ENCODE measurements at places on chromosomes 3 and 15.

GRCh38 chr15:68234060-68234459 lies 4.5 kb upstream of the CLN6 start:
- no peak for DNase-seq

DNA sequence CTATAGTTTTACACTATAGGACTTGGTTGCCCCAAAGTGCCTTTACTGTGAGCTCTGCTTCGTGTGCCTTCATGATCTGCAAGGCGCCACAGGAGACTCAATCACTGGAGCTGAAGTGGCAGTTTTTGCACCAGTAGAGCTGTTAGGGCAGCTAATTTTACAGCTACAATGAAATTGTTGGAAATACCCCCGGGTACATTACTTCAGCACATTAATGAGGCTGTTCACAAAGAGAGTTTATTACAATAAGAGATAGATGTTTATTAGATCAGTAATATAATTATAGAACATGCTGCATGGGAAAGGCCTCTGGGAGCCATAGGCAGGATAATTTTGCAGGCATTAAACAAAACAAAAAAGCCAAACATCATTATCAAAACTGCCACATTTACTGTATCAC lies 231.1 kb downstream of the CTNNB1 start:
- DNase-seq: no peak

DNA sequence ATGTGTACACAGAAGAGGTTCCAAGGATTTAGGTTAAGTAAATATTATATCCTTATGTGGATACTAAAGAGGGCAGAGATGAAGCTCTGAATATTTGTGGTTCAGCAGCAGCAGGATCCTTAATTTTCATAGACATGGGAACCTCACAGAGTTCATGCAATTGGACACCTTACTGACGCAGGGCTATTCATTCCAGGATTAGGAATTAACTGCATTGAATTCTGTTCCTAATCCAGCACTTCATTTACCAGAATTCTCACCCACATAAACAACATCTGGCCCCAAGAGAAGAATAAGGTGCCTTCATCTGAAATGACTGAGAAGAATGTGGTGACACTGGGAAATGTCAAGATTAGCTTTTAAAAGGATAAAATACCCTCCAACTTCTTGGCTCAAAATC lies 62.4 kb downstream of the ADAMTS9 start:
- DNase-seq: no peak

DNA sequence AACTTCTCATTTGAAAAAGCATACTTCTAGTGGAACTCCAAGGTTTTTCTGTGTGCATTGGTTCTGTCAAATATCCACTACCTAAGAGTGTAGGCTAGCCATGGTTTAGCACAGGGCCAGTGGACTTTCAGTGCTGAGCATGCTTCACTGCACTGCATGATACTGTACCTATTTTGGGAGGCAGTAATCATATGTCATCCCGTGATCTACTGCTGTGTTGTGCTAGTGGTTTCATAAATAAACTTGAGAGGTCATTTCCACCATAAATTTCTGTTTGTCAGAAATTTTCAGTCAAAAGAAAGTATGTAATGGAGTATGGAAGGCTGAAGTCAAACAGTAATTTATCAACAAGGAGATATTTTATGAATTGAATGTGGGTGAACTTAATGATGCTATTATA lies 203.6 kb downstream of the ROBO1 start:
- DNase-seq: no peak

GRCh38 chr3:110393941-110394340 lies 677.7 kb upstream of the NECTIN3 start:
- DNase-seq: no peak

GRCh38 chr3:58754074-58754473 lies 87.5 kb upstream of the FAM3D start:
- DNase-seq: no peak

- peak; percentile 37 for DNase-seq
These were observed 47.0 kb downstream of the MTHFS start for GRCh38 chr15:79849789-79850188.

GRCh38 chr3:98733812-98734281 lies 29.3 kb upstream of the ST3GAL6 start:
- DNase-seq: peak; percentile 54

- DNase-seq: no peak
These were observed 83.9 kb downstream of the CD47 start for GRCh38 chr3:108006881-108007331.

DNA sequence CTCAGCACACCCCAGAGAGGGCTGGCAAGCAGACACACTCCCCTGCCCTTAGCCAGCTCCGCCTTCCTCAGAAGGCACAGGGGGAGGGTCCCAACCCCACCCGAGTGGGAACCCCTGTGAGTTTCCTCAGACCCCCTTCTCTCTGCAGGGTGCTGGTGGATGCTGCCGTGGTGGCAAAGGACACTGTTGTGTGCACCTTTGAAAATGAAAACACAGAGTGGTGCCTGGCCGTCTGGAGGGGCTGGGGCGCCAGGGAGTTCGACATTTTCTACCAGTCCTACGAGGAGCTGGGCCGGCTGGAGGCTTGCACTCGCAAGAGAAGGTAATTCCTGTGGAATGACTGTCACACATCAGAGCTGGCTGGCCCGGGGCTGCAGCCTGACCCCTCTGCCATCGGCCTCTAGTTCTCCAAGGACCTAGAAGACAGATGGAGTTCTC lies 149.4 kb downstream of the LRRK1 start:
- DNase-seq: peak; percentile 31

DNA sequence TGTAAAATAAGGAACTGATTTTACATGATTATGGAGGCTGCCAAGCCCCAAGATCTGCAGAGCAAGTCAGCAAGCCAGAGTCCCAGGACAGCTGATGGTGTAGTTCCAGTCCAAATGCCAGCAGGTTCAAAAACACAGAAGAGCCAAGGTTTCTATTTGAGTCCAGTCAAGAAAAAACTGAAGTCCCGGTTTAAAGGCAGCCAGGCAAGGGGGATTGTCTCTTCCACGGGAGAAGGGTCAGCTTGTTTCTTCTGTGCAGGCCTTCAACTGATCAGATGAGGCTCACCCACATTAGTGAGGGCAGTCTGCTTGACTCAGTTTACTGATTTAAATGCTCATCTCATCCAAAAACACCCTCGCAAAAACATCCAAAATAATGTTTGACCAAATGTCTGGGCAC lies 246.2 kb downstream of the PLCL2 start:
- DNase-seq: no peak

DNA sequence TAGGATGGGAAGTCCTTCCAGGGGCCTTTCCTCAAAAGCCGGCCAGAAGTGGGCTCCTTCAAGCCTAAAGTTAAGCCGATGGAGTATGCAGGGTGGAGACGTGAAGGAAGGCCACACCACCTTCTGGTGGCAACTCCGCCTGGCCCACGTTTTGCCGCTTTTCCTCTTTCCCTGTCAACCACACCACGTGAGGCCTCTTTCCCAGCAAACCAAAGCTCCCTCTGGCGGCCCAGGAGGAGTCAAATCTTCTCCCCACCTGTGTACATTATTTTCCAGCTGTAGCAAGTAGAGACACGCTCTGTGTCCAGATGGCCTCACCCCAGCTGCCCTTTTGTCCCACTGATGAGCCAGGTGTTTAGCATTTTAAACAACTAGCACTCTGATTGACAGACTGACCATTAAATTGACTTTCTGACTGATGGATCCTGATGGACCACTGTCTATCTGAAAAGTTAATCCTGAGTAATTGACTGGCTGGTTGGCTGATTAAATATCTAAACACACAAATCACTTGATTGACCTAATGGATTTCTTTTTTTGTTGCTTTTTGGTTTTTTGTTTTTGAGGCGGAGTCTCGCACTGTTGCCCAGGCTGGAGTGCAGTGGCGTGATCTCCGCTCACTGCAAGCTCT lies 59.6 kb upstream of the ZBTB38 start:
- peak; percentile 60 for DNase-seq

- DNase-seq: no peak
These were observed 162.5 kb downstream of the FNDC3B start for GRCh38 chr3:172201870-172202236.

DNA sequence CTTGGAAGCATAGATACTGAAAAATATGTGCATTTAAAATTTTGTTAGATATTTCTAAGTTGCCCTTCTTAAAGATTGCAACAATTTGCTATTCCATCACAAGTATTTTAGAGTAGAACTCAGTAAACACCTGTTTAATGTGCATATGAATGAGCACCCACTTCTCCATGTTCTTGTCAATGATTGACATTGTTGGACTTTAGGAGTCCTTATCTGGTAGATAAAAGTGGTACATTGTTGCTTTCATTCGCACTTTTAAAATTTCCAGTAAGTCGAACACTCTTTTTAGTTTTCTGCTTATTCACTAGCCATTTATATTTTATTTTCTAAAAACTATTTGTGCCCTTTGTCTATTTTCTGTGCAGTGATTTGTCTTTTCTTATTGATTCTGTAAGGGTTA lies 478.3 kb downstream of the SOX2 start:
- DNase-seq: no peak

- no peak for DNase-seq
These were observed 242.6 kb upstream of the TPM1 start for GRCh38 chr15:62799919-62800318.

DNA sequence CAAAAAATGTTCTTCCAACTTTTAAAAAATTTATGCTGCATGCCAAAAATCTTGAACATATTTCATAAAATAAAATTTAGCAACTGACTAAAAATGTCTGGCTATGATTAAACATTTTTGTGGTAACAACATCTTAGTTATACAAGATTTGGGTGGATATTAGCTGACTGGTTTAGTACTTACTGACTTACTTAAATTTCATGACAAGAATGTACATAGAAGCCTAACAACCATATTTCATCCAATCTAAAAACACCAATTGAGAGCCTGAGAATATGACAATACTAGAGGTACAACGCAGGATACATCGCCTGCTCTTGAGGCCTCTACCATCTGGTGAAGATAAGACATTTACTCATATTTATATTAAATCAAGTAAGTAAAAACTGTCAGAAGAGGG lies 34.6 kb downstream of the GNB4 start:
- no peak for DNase-seq

DNA sequence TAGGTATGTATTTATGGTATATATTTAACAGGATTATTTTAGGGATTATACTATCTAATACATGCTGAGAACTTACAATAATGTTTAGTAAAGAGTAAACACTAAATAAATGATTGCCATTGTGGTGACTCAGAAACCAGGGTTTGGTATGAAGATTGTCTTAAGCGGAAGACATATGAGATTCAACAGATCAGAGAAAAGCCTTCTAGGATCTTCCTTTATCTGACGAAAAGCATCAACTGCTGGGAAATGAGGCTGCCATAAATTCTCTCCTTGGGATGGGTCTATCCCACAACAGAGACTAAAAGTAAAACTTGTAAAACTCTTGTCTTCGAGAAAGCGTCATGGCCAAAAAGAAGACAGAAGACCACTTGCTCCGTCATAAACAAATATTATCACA lies 1352.2 kb upstream of the EPHA6 start:
- DNase-seq: no peak
